Vagina (tissue), 2 donors: ENCODE measurements at places on chromosomes 13 and 19. TPM values are rescaled to one million over a fixed set of nuclear protein-coding genes. Genes with fewer than 3 reads are reported as not detected.

The ZNF574 gene
- total RNA-seq, result 26.5 TPM

DNA sequence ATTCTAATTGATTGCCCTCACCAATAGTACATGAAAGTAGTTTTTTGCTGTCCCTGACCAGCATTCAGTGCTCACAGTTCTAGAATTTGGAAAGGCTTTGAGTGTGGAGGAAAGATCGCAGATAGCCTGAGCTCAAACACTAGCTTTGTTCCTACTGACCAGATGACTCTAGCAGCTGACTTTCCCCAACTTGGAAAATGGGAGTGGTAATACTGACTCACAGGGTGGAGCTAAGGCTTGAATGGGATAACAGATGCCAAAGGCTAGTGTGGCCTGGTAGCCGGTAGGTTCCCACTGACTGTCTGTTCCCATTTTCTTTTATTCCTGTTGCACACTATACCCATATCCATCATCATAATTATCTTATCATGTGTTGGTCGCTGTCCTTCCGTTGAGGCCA lies 3.7 kb downstream of the ZSCAN22 start:
- no peak overlapping the region for H3K4me3 ChIP-seq
- no peaks in the 10 kb centered on the region for H3K36me3 ChIP-seq
- peaks cover 22% of the 10 kb centered on the region for H3K4me1 ChIP-seq
- no peak for DNase-seq
- no peaks in the 10 kb centered on the region for H3K27me3 ChIP-seq
- H3K27ac ChIP-seq, result no peak overlapping the region

- no peak for DNase-seq
- no peaks in the 10 kb centered on the region for H3K36me3 ChIP-seq
- no peak overlapping the region for H3K27ac ChIP-seq
- no peaks in the 10 kb centered on the region for H3K27me3 ChIP-seq
These were observed 13.7 kb upstream of the MAP3K10 start for GRCh38 chr19:40177286-40178070.

- H3K27ac ChIP-seq, result no peak overlapping the region
- no peak overlapping the region for H3K4me3 ChIP-seq
- no peaks in the 10 kb centered on the region for H3K36me3 ChIP-seq
- no peaks in the 10 kb centered on the region for H3K4me1 ChIP-seq
- no peaks in the 10 kb centered on the region for H3K27me3 ChIP-seq
These were observed 104.2 kb downstream of the SLITRK6 start for GRCh38 chr13:85694992-85695391.

The NCR1 gene
- total RNA-seq, result 2.7 TPM

DNA sequence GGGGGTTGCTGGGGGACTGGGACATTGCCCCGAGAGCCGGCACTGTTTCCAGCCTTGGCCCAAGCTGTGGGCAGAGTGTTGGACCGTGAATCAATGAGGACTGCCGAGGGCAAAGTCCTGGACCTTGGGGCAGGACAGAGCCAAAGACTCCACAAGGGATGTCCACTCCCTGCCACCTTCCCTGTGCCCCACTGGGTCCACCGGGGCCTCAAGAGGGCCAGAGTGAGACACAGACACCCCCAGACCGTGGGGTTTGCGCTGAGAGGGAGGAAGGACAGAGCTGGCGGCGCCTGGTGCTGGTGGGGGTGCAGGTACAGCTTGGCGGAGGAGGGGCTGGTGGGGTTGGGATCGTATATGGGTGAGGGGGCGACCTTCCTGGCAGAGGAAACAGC lies 11.8 kb downstream of the MAST3 start:
- DNase-seq, result no peak
- peaks cover 20% of the 10 kb centered on the region for H3K4me1 ChIP-seq
- no peaks in the 10 kb centered on the region for H3K36me3 ChIP-seq
- H3K4me3 ChIP-seq, result peak overlapping the region; percentile 52
- peak overlapping the region; percentile 43 for H3K27ac ChIP-seq

DNA sequence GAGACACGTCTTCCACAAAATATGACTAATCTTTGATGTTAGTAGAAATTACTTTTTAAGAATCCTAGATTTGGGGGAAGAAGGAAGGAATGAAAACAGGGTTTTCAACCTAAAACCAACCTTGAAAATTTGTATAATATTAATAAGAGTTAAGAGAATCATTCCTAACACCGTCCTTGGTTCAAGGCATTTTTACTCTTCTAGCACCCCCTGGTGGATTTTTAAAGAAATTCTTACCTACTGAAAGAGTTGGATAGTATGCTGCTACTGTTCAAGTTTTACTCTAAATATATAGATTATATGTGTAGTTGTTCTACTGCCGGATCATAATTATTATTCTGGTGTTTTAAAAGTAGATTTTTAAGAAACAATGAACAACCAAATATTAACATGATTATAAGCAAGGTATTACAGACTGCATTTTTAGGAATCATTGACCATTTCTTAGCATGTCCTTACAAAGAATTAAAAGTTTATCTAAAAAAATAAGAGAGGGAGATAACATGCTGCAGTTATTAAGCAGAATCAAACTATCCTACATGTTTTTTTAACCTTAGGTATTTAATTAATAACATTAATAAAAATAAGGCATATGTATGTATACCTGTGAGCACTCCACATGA lies 7.4 kb upstream of the SLITRK6 start:
- no peak for DNase-seq
- no peaks in the 10 kb centered on the region for H3K4me1 ChIP-seq
- H3K27me3 ChIP-seq, result no peaks in the 10 kb centered on the region
- H3K27ac ChIP-seq, result no peak overlapping the region
- no peak overlapping the region for H3K4me3 ChIP-seq

The CRLF1 gene
- total RNA-seq, result 15.2 TPM

DNA sequence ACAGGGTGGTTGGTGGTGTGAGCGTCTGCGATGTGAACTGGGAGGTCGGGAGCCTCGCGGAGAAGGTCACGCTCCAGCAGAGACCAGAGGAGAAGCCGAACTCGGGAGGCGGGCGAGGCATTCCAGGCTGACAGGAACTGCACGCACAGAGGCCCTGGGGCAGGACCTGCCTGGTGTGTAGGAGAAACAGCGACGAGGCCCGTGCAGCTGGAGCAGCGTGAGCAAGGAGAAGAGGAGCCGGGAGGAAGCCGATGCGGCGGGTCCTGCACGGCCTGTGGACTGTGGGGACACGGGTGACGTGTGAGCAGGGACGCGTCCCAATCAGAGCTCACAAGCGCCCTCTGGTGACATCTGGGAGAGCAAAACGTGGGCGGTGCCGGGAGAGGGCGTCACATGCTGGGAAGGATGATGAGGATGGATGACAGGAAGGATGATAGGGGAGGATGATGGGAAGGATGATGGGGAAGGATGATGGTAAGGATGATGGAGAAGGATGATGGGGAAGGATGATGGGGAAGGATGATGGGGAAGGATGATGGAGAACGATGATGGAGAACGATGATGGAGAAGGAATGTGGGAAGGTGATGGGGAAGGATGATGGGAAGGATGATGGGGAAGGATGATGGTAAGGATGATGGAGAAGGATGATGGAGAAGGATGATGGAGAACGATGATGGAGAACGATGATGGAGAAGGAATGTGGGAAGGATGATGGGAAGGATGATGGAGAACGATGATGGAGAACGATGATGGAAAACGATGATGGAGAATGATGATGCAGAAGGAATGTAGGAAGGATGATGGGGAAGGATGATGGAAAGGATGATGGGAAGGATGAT lies 16.1 kb upstream of the MADCAM1 start:
- no peaks in the 10 kb centered on the region for H3K36me3 ChIP-seq
- no peak for DNase-seq
- H3K27ac ChIP-seq, result no peak overlapping the region
- H3K4me1 ChIP-seq, result no peaks in the 10 kb centered on the region

- peak overlapping the region; percentile 97 for H3K27ac ChIP-seq
- H3K27me3 ChIP-seq, result no peaks in the 10 kb centered on the region
- H3K36me3 ChIP-seq, result peaks cover 25% of the 10 kb centered on the region
- peak; percentile 99 for DNase-seq
These were observed 461 bp upstream of the HSPB6 start for GRCh38 chr19:35757231-35757748.

- no peaks in the 10 kb centered on the region for H3K27me3 ChIP-seq
- H3K36me3 ChIP-seq, result no peaks in the 10 kb centered on the region
- DNase-seq, result no peak
- H3K27ac ChIP-seq, result no peak overlapping the region
These were observed 6.5 kb upstream of the CCL25 start for GRCh38 chr19:8045872-8046568.

The LILRA5 gene
- total RNA-seq, result 2.9 TPM

The ZNF177 gene
- total RNA-seq, result 0.98 TPM

DNA sequence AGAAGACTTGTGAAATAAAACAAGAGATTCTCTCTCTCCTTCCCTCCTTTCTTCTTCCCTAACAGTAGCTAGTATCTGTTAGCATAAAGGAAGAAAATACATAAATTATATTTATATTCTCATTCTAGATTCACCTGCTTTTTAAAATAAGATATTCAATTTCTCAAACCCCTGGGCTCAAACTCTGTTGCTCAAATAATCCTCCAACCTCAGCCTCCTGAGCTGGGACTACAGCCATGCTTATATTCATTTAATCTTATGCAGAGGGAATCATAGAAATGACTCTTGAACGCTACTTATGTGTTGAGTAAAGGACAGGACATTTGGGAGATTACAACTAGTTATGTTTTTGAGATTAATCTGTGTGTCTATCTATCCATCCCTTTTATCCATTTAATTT lies 56.2 kb downstream of the GPC5 start:
- no peak overlapping the region for H3K27ac ChIP-seq
- H3K36me3 ChIP-seq, result no peaks in the 10 kb centered on the region
- no peaks in the 10 kb centered on the region for H3K27me3 ChIP-seq
- no peaks in the 10 kb centered on the region for H3K4me1 ChIP-seq
- no peak overlapping the region for H3K4me3 ChIP-seq
- DNase-seq, result no peak

The ZFP36 gene
- 631 TPM for total RNA-seq

The NEK5 gene
- total RNA-seq, result 0.98 TPM

DNA sequence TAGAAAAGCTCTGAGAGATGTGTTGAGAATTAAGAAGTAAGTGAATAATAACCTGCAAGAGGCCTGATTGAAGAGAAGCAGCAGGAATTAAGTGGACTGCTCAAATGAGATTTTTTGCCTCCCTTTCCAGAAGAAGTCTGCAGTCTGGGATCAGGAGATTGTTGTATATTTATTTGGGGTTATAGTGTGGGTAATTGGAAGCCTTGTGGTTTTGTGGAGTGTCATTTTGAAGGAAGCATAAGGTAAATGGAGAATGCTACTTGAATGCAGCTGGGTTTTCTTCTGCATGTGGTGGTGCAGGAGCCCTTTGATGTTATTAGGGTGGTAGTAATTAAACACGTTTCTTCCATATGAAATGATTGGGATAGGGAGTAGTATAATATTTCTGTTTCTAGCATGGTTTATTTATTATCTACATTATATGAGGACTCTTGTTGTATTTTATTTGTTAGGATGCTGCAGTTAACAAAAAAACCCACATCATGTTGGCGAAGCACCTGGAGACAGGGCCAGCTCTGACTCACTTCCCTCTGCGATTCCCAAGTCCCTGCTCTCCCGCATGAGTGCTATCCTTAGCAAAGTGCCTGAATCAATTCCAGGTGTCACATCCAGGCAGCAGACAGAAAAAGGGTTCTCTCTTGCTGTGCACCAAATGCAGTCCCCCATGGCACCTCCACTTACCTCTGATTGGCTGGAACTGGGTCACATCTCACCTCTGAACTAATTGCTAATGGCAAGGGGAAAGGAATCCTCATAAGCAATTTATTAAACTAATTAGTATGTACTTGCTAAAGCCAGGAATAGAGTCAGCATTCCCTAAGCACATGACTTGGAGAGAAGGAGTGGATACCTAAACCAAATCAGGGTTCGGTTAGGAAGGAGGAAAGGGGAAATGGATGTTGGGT lies 54.8 kb downstream of the DGKH start:
- no peak for DNase-seq
- no peaks in the 10 kb centered on the region for H3K27me3 ChIP-seq
- no peak overlapping the region for H3K4me3 ChIP-seq
- peaks cover 8% of the 10 kb centered on the region for H3K4me1 ChIP-seq

GRCh38 chr13:33235078-33235477 lies 50.5 kb downstream of the STARD13 start:
- no peaks in the 10 kb centered on the region for H3K36me3 ChIP-seq
- H3K27me3 ChIP-seq, result no peaks in the 10 kb centered on the region
- DNase-seq, result no peak
- H3K4me3 ChIP-seq, result no peak overlapping the region

DNA sequence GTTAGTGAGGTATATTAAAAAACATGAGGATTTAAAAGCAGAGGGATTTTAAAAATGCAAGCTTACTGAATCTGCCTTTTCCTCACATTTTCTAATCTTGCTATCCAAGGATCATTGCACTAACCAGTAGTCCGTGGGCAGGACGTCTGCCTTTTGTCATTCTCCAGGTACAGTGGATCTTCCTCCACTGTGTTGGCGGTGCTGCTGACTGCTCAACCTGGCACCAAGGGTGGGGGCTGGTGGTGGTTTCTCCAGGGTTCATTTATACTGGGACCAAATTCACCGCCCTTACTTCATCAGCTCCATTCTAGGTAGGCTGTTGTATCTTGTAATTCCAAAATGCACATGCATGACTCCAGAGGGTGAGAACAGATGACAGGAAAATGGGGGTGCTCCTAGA lies 169.3 kb downstream of the STK24 start:
- H3K4me3 ChIP-seq, result no peak overlapping the region
- H3K27me3 ChIP-seq, result no peaks in the 10 kb centered on the region
- no peaks in the 10 kb centered on the region for H3K4me1 ChIP-seq

DNA sequence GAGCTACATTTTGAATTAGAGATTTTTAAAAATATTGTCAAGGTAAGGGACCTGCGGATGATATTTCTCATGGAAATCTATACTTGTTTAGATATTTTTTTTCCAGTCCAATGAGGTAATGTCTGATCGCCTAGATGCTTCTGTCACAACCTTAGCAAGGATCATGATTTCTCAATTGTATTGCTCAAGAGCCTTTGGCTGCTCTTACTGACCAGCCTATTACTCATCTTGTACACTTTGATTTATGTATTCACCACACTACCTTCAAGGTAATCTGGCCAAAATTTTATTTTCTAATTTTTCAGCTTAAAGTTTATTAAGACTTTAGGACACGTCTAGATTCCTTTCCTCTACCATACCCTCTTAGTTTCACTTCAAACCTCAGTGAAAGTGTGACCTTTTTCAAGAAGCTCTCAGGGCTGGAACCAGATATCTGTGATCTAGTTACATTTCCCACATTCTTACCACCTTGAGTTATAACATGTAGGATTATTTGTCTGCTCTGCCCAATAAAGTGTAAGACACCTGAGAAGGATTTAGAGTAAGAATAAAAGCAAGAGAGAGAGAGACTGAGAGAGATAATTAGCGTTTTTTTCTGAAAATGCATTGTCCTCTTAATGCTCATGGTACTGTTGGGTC lies 197.1 kb downstream of the ITGBL1 start:
- no peaks in the 10 kb centered on the region for H3K27me3 ChIP-seq
- H3K4me1 ChIP-seq, result no peaks in the 10 kb centered on the region
- H3K4me3 ChIP-seq, result no peak overlapping the region
- no peak for DNase-seq
- H3K36me3 ChIP-seq, result no peaks in the 10 kb centered on the region

GRCh38 chr13:48654511-48654910 lies 782 bp downstream of the CYSLTR2 start:
- no peaks in the 10 kb centered on the region for H3K27me3 ChIP-seq
- no peaks in the 10 kb centered on the region for H3K36me3 ChIP-seq
- no peak overlapping the region for H3K27ac ChIP-seq
- H3K4me3 ChIP-seq, result no peak overlapping the region
- H3K4me1 ChIP-seq, result peaks cover 15% of the 10 kb centered on the region
- DNase-seq, result no peak
